ENCODE measurements at places on chromosomes 7 and 10.

- DNase-seq: no peak
These were observed 47.9 kb upstream of the SLC35B4 start for GRCh38 chr7:134364619-134365037.

DNA sequence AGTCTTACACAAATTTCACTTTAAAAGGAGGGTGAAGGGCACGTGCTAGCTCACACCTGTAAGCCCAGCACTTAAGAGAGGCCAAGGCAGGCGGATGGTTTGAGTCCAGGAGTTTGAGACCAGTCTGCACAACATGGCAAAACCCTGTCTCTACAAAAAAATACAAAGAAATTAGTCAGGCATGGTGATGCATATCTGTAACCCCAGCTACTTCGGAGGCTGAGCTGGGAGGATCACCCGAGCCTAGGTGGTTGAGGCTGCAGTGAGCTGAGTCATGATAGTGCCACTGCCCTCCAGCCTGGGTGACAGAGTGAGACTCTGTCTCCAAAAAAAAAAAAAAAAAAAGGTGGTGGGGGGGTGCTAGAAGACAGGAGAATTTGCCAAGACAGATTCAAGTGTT is 237.3 kb upstream of the KLF14 start:
- no peak for DNase-seq

DNA sequence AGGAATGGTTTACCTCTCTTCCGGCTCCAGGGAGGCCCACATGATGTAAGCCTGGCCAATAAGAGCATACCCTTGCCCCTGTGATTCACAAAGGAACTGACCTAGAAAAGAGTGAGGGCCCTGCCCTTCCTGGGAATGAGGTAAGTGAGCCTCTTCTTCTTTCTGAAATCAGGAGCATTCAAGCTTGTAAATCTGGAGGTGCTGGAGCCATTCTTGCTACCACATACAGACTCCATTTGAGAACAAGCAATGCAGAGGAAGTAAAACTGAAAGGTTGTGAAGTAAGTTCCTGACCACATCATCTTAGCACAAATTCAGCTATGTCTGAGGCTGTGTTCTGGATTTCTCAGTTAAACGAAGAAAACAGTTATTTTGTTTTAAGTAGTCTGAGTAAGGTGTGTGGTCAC is 132.2 kb downstream of the CD36 start:
- no peak for DNase-seq

- DNase-seq: no peak
These were observed 196.9 kb downstream of the ZEB1 start for GRCh38 chr10:31515819-31516402.

DNA sequence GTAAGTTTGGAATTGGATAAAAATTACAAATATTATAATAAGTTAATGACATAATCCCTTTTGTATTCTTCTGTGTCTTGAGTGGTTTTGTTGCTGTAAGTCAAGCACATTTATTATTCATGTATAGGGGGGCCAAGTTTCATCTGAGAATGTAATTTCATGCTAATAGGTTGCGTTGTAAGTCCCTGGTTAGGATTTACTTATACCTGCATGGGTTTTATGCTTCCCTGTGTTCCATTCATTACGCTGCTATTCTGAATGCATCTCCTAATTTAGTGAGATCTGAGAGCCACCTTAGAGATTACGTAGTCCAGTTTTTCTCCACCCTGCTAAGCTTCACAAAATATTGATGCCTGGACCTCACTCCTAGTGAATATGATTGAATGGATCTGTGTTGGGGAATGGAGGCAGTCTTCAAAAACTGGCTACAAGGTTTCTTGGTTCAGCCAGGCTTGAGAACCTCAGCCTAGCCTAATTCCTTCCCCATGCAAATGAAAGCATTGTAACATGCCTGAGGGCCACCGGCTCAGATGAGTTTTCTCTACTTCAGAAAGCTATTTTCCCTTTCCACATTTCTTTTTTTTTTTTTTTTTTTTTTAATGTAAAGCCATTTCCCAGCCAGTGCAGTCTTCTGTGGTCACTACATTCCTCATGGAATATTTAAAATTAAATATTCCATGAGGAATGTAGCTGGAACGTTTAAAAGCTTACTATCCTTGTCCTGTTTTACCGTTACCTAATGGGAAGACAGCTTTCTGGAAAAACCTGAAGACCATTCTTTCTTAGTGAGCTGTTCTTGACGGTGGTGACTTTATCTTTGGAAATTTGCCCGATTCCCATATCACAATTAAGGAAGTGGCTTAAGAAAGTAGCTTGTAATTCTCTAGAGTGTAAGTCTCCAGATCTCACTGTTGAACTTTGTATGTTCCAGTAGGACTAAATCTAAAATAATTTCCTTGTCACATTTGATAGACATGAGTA is 16.0 kb downstream of the PAPSS2 start:
- DNase-seq: no peak

DNA sequence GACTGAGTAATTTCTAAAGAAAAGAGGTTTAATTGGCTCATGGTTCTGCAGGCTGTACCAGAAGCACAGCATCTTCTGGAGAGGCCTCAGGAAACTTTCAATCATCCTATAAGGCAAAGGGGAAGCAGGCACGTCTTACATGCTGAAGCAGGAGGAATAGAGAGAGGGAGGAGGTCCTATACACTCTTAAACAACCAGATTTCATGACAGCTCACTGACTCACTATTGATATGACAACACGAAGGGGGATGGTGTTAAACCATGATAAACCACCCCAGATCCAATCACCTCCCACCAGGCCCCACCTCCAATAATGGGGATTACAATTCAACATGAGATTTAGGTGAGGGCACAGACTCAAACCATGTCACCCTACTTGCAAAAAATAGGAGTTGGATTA is 201.5 kb downstream of the CDK14 start:
- no peak for DNase-seq

DNA sequence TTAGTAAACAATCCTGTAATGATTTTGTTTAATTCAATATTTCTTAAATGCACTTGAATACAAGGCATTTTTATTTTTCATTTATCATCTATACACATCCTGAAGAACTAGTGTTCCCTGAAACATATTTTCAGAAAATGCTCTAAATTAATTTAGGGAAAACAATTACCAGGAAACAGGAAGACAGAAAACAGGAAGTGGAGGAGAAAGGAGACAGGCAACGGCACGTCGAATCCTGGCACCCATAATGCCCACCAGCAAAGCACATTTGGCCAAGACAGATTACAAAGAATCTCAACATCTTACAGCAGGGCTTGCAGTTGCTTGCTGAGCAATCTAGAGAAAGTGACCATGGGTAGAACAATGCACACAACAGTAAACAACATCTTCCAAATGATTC is 571.1 kb downstream of the GRID1 start:
- no peak for DNase-seq

DNA sequence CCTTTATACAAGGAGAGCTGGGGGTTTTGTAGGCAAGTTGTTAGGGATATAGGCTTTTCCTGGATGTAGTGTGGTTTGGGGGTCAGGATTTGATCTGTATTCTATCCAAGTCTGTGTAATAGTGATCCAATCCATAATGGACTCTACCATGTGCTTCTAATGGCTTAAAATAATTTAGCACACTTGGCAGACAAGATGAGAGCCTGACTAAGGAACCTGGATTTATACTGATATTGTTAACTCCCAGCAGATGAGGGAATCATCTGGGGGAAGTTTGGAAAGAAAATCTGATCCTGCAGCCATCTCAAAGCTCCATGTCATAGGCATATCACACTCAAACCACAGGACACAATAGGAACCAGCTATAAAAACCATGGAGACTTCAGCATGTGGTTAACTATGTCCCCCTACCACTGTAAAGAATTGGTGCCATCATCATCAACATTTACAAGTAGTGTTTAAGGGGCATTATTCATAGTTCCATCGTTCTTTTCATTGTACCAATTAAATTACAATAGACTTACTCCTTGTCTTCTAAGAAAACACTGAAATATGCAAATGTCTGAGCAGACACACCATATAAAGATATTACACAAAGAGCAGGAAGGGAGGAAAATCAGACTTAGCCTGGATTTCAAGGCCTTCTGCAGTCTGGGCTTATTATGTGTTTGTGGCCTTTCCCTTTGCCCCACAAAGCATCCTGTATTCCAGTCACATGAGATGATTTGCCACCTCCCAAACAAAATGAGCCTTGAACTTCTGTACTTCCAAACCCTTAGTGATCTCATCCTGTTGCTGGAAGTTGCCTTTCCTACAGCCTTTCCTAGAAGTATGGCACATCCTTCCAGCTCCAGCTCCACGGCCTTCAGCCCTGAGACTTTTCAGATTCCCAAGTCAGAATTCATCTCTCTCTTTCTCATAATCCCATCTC is 22.5 kb upstream of the HPS1 start:
- DNase-seq: no peak

- peak; percentile 90 for DNase-seq
These were observed at the start of gene HSPA12A for GRCh38 chr10:116742367-116743265. Gene HSPA12A (minus strand): TSS chr10:116742566. CDS start chr10:116742469, 97 bp downstream.

GRCh38 chr7:4833691-4834600 is 27.9 kb downstream of the PAPOLB start:
- no peak for DNase-seq

GRCh38 chr10:119199231-119199992 is 8.0 kb upstream of the GRK5 start:
- DNase-seq: peak; percentile 76

DNA sequence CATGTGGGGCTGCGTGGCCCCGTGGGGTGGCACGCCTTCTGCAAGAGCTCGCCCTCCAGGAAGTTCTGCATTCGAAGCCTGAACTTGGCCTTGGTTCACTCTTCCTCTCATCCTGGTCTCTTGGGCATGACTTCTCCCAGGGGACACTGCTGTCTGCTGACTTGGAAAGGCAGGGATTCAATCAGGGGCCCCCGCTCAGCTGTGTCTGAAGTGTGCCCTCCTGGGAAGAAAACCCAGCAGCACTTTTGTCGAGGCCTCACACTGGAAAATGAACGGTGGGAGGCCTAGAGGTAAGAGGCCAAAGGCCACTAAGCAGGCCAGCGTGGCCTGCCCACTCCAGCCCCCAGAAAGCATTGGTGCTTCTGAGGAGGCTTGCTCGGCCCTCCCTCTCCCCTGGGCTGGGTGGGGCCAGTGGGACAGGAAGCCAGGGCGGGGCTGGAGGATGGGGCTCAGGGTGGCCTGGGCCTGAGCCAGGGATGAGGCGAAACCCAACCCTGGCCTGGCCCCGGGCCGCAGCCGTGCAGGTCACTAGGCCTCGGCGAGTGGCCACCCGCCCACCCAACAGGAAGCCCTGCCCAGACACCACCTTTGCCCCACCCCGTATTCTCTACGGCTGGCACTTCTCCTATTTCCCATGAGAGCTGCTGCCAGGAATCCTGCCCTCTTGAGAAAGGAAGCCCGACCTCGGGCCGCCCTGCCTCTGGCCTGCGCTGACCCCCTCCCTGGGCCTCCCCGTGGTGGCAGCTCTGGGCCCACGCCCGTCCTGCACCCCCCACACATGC is 81.1 kb downstream of the ZMIZ1 start:
- DNase-seq: peak; percentile 71

DNA sequence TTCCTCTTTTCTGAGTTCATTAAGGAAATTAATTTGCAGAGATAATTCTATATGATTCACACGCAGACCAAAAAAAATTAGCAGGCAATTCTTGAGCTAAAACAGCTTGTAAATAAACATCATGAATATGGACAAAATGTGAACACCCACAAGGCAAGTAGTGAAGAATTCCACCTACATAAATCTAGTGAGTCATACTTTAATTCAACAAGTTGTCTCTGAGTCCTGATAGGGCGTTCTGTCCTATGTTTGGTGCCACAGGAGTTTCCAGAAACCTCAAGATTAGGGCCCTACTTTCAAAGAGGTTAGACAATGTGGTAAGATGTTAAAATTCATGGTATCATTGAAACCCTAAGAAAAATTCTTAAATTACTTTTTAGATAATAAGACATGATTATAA is 122.3 kb downstream of the SGMS1 start:
- no peak for DNase-seq

GRCh38 chr7:112880818-112881418 is 90.7 kb upstream of the TMEM168 start:
- DNase-seq: no peak

- no peak for DNase-seq
These were observed 140.9 kb downstream of the AUTS2 start for GRCh38 chr7:69739190-69739589.
